ENCODE measurements at places on chromosomes 5 and 9.

DNA sequence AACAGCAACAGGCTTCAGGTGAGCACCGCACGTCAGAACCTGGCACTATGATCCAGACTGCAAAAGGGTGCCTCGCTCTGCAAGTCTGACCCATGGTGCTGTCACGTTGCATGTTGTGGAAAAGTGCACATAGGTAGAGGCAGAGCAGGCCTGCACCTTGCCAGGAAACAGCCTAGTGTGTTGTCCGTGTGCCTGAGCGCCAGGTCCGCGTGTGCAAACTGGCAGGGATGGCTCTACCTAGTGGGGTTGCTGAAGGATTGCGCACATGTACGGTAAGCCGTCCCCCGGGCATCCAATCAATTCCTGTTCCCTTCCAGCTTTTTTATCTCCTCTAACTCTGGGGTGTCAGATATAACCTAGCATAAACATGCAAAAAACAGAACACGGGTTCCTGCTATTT is 219.5 kb downstream of the NXNL2 start:
- no peak for DNase-seq

DNA sequence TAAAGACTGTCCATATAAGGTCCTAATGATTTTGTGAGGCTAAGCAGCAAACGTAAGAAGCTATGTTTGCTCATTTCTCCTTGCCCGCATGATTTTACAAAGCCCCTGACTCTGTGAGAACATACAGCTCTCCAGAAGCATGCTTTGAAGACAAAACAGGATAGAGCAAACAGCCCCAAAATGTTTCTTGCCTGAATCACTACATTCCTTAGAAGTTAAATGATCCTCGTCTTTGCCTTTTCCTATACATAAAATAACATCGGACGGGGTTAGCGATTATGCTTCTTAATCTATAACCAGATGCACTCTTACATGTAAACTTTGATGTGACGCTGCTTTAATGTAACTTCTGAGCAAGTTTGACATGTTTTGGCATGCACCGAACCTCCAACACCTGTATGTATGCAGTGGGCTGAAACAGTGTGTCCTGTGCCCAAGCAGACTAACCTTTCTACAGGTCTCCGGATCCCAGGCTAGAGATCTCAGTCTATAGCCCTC is 353.7 kb downstream of the CETN3 start:
- no peak for DNase-seq

DNA sequence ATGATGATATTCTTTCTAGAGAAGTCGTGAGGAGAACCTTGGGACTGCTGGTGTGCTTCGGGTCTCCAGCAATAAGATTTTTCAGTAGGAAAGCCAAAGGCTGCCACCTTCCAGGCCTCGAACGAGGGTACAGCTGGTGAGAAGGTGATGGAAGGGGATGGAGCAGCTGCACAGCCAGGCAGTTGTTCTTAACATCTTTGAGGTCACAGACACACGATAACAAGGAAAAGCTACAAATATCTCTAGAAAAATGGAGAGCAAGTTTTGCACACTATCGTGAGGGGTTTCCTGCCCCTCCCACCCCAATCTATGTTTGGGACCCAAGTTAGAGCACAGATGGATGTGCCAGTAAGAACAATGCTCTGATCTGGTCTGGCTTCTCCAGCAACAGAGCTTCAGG is 6.8 kb upstream of the IL7R start:
- no peak for DNase-seq

DNA sequence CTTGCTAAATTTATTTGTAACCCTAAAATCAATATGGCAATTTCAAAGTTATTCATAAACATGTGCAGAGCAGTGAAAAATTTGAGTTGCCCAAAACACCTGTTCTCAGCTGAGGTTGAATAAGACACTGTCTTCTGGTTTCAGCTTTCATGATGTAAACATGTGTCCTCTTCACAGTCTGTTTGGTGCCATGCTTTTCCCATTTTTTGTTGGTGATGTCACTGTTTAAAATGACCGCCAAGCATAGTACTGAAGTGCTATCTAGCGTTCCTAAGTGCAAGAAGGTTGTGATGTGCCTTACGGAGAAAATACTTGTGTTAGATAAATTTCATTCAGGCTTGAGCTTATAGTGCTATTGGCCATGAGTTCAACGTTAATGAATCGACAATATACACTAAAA is 580.8 kb downstream of the ACTL7B start:
- no peak for DNase-seq

- no peak for DNase-seq
These were observed 597.3 kb upstream of the DAB2 start for GRCh38 chr5:40022057-40022456.

DNA sequence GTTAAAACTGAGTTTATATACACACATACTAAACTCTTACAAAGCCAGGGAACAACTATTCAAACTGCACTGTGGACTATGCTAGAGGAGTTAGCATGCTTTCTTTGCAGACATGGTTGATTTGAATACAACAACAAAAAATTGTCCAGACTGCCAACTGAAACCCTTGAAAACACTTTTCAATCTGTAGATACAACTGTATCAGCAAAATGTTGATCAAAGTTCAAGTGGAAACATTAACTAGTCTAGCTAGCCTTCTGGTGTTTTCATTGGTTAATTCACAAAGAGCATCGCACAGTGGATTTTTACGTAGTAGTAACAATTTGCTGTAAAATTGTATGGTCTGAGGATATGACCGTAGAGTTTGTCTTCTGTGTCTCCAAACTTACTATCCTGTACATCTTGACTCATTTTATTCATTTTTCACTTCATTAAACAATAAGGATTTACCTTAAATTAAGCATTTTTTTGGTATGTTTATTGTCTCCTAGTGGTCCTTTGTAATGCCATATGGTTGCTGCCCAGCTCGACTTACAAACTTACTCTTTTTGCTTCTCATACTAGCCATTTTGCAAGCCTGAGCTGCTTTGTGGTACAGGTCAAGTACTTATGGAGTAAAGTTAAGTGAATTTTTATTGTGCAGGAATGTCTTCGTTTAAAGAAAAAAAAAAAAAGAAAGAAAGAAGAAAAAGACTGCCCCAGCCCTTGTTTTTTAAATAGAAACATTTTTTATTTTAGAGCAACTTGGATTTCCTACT is 123.4 kb downstream of the ZCCHC7 start:
- DNase-seq, result no peak

DNA sequence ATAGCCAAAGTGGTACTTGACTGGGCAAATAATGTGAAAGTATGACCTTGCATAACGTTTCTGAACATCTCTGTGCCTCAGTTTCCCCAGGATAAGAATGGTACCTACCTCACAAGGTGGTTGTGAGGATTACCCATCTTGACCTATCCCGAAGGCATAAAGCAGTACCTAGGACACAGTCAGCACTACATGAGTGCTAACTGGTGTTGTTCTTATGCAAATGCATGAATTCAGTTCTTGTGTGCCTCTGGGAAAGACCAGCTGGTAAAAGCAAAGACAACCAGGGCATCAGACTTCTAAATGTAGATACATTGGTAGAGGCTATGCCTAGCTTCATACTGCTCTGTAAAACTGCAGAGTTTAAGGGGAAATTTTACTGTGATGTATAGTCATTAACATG is 21.8 kb upstream of the TMEM252 start:
- no peak for DNase-seq

DNA sequence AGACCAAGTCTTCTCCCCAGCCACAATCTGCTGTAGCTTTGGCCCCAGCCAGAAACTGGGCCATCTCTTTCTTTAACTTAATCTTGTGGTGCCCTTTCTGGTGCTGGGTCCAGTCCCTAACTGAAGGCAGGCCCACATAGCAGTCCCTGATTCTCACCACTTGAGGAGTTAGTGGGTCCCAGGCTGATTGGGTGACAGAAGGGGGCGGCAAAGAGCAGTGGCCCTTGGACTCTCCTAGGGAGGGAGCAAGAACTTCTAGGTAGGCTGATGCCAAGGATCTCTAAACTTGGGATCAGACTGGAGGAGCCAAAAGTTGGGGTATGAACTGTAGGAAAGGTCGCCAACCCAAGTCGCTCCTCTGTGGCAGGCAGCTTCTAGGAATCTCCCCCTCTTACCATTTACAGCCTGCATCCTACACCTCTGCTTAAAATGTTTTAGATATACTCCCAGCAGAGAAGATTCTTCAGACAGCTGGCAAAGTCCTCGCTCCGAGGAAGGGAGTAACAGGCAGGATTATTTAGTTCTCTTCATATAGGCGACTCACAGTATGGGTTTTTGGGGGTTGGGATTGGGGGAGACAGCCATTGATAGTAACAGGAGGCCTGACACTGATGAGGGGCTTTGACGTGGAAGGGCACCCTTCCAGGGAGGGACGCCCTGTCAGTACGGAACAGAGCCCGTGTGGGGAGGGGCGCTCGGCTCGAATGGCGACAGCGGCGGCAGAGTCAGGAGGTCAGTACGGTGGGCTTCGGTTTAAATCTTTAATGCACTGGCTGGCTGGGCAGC is 2.0 kb upstream of the CCL27 start:
- peak; percentile 44 for DNase-seq

- DNase-seq, result no peak
These were observed 174.0 kb upstream of the NREP start for GRCh38 chr5:111930905-111931461.

DNA sequence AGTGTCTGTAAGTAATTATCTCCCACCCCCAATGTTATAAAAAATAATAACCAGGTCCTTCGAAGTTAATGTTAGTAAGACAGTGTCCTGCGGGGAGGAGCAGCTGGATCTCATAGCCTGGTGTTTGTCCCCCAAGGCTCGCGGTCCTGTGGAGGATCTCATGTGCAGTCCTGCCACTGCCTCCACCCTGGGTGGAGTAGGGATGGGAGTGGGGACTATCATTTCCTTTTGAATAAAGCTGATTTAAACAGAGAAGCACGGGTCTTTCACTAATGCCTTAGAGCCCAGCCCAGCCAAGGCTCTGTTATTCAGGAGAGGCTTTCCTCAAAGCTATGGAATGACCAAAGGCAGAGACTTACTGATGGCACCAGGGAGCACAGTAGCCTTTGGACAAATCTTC is 40.2 kb downstream of the SUB1 start:
- DNase-seq, result no peak

- peak; percentile 3 for DNase-seq
These were observed 131.0 kb downstream of the ADAMTS16 start for GRCh38 chr5:5270958-5271785.

DNA sequence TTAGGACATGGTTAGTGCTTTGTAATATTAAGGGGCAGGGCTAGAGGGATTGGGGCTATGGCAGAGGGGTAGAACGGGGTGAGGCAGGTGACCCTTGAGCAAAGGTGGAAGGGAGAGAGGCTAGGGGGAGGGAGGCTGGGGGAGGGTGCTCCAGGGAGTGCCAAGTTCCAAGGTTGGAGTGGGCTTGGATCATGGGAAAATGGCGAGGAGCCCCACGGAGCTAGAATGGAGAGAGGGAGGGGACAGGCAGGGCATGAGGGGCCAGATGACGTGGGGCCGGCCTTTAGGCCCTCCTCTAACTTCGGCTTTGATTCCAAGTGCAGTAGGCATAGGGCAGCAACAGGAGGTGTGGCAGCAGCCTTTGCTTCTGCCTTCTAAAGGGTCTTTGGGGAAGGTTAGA is 171.8 kb upstream of the PANK3 start:
- no peak for DNase-seq

GRCh38 chr9:129312251-129313122 is 134.4 kb upstream of the IER5L start:
- DNase-seq, result no peak

GRCh38 chr5:93100976-93101375 is 480.0 kb downstream of the NR2F1-AS1 start:
- no peak for DNase-seq

DNA sequence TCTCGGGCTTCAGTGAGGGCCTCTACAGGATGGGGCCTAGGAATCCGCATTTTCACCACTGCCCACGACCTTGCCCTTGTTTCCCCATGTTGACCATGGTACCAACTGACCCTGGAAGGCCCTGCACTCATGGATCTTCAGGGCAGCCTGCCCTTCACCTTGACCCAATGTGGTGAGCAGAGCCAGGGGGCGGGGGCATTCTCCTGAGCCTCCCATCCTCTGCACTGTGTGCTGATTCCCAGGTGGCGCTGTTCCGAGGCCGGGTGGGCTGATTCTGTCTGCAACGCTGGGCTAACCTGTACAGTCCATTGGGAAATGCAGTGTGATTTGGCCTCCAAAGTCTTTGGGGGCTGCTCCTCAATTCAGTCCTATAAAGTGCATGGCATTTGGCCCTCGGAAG is 68.7 kb downstream of the SHB start:
- no peak for DNase-seq

GRCh38 chr5:148805326-148806290 is 20.8 kb upstream of the ADRB2 start:
- no peak for DNase-seq

DNA sequence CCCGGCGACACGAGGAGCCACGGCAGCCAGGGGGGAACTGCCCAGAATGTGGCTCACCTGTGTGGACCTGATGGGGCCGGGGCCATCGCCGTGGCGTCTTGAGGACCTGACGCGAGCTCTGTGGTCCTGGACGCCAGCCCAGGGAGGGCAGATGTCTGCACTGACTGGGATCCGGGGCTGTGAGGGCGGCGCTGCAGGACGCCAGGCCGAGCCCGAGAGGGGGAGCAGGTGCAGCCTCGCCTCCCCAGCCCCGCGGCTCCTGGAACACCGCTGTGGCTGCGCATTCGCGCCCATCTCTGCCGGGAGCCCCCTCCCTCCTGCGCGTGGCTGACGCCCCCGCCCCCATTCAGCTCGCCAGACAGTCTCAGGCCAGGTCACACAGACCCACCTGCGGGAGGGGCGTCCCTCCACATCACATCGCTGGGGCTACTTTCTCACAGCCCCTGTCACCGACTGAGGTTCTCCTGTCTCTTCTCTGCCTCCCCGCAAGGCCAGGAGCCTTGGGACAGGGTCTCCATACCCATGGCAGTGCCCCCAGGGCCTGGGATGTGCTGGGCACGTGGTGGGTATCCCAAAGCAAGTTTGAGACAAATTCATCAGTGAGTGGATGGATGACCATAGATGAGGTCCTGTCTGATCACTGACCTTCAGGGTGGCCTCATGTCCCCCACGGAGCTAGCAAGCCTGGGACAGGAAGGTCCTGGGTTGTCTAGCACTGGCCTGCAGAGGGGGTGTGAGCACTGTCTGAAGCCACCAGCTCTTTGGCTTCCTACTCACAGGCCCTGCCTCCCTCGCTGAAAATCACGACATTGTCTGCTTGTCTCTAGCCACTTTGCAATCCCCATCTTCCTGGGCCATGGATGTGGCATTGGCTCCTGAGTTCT is 47.3 kb downstream of the RASGEF1C start:
- DNase-seq, result no peak

GRCh38 chr5:181170237-181170825 is 22.9 kb downstream of the OR2V2 start:
- DNase-seq, result no peak

DNA sequence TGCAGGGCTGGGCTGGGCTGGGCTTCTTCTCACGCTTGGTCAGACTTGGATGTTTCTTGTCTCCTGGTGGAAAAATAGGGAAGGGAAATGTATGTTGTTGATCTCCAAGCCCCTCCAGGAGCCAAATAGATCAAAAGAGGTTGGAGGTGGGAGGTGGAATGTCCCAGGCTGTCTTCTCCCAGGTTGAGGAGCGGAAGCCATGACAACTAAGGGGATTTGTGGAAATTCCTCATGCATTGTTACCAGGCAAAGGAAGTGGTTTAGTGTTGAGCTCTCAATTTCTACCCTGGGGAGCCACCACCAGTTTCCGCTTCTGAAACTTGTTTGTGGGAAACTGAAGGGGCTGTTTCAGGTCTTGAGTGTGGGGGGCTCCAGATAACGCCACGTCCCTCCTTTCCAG is 79.0 kb downstream of the SPRY4 start:
- no peak for DNase-seq
